ENCODE measurements at places on chromosomes 3 and 15.

DNA sequence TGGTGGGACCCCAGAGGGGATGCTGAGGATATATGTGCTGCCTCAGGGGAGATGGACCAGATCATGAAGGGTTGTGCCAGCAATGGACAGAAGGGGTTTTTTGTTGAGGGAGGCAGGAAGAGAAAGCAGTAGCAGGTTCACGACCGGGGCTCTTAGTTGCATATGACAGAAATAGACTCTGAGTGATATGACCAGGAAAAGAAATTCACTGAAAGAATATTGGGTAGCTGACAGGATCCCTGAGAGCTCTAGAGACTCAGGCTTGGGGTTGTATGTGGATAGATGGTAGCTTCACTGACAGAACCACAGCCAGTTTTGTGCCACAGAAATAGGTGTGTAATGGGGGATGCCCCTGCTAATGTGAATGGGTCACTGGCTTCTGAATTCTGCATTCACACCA is 241.6 kb downstream of the ZNF621 start:
- no peak for DNase-seq

GRCh38 chr15:38438031-38438986 is 15.6 kb upstream of the FAM98B start:
- no peak for DNase-seq

DNA sequence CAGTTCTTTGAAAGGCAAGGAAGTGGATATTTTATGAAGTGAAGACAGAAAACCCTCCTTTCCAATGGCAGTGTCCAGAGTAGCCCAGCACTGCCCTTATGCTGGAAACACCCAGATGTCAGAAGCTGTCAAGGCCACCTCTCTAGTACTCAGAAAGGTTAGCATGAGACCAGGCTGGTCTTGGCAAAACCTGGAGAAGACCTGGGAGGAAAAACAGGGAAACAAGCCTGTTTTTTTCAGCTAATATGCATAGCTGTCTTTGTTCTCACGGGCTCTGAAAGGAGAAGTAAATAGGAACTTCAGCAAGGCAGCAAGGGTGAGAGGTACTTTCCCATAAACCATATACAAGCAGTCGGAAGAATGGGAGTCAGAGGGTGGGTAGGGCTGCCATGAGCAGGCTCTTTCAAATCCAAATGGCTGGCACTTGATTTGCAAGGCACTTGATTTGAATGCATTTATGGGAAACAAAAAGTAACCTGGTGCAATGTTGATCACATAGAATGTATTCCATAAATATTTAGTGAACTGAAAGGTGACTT is 55.8 kb downstream of the HEG1 start:
- no peak for DNase-seq

DNA sequence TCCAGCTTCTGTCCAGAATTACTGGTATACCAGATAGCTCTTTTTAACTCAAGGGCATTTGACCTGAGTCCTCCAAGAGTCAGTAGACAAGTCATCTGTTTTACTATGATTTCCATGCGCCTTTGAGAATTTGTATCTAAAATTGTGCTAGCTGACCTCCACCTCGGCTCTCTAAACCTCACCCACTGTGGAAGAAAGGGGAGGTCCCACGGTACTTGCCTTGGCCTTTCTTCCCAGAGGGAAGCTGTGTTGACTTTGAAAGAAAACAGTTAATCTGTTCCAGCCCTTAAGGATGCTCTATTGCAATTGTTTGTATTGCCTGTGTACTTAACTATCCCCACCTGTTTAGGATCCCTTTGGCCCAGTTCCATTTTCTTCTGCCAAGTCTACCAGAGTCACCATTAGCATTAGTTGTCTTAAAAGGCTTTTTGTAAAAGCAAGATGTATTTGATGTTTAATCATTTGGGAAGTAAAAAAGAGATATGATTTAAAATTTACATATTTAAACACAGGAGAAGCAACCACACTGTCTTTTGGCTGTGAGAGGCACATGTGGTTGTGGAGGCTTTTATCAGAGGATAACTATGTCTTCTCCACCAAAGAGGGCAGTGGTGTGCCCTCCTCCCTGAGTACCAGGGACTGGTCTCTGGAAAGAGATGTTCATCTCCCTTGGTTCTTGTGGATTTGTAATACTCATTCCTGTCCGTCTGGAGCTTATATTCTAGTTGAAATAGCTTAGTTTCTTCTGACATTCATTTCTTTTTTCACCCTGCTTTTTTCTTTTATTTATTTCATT is 88.8 kb downstream of the CRTC3 start:
- DNase-seq: peak; percentile 61

DNA sequence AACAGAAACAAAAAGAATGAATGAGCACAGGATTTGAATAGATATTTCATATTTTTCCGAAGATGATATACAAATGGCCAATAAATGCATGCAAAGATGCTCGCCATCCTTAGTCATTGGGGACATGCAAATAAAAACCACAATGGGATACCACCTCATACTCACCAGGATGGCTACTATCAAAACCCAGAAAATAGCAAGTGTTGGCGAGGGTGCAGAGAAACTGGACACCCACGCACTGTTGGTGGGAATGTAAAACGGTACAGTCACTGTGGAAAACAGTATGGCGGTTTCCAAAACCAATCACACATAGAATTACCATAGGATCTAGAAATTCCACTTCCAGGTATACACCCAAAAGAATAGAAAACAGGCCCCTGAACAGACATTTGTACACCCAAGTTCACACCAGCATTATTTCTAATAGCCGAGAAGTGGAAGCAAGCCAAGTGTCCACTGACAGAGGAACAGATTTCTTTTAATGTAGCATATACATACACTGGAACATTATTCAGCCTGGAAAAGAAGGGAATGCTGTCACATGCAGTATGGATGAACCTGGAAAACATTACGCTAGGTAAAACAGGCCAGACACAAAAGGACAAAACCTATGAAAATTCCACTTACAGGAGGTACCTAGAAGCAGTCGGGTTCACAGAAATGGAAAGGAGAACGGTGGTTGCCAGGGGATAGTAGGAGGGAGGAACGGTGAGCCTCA is 3.6 kb downstream of the RNF168 start:
- DNase-seq: no peak

- no peak for DNase-seq
Measured at GRCh38 chr3:132242790-132243189, 74.4 kb upstream of the ACP3 start.

DNA sequence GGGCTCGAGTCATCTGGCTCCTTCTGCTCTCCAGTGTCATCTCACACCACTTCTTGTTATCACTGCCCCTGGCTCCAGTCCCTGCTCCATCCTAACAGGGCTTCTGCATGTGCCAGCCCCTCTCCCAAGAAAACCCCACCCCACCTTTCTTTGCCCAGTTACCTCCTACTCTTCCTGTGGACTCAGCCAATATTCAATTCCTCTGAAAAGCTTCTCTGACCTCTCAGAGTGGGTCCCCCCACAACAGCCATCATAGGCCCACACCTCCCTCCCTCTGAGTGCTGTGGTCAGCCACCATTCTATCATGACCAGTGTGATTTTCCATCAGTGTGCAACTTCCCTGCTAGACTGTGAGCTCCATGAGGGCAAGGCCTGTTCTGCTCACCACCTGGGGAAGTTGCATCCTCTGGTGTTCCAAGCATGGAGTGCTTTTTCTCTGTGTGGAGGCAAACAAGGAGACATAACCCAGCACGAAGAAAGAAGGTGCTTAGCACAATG is 71.6 kb downstream of the ADCY5 start:
- no peak for DNase-seq

- no peak for DNase-seq
Measured at GRCh38 chr3:9912294-9912935, 4.5 kb upstream of the IL17RC start.

- no peak for DNase-seq
Measured at GRCh38 chr15:31089368-31090047, 12.0 kb downstream of the TRPM1 start.

DNA sequence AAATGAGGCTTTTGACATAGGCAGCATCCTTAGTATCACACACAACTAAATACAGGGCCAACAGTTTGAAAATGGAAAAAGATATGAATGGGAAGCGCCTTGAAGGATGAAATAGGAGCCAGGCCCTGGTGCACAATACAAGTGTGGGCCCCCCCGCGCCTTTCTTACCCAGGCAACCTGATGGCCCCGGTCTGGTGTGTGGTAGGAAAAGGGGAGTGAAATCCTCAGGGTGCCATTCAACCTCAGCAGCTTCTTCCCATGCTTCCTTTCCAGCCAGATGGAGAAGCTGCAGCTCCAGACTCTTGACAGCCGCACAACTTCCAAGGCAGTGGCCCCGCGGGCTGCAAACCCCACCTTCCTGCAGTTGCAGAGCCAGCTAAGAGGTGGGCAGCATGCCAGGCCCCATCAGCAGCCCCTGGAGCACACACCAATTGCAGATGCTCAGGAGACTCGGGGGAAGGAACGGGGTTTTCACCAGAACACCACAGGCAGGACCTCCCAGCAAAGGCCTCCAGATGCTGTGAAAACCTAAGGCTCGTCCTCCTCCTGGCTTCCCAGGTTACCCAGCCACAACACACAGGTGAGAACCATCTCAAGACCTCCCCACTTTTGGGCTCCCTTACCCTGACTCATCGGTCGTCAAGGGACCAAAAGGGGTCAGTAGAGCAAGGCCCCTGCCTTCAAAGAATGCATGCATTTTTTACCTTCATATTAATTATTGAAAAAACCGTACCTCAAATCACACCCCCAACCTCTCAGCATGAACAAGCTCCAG is 101.6 kb downstream of the CPN2 start:
- peak; percentile 39 for DNase-seq

DNA sequence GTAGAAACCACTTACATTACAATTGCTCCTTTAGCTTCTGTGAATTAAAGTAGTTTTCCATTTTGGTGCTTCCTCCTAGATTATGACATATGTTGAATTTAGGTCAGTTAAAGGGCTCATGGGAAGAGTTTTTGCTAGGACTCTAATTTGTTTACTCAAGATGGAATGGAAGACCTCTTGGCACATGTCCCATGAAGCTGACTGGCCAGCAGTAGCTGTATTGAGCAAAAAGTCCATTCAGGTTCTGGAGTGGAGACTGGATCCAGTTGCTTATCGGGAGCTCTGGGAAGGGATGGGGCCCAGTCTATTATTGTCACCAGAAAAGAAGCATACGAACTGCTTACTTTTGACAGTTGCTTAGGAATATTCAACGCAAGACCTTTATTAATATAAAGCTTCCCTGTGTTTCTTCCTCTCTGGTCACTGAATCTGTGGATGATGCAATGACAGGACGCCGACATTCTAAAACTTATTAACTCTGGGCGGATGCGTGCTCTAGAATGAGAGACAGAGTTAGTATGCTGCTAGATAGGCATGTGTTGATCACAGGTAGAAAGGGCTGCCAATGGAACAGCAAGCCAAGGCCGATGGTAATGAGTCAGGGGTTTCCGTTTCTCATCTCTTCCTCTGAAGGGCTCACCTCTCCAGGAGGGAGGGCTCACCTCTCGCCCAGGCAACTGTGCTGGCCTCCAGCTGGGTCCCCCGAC is 155.8 kb downstream of the NR1D2 start:
- no peak for DNase-seq

DNA sequence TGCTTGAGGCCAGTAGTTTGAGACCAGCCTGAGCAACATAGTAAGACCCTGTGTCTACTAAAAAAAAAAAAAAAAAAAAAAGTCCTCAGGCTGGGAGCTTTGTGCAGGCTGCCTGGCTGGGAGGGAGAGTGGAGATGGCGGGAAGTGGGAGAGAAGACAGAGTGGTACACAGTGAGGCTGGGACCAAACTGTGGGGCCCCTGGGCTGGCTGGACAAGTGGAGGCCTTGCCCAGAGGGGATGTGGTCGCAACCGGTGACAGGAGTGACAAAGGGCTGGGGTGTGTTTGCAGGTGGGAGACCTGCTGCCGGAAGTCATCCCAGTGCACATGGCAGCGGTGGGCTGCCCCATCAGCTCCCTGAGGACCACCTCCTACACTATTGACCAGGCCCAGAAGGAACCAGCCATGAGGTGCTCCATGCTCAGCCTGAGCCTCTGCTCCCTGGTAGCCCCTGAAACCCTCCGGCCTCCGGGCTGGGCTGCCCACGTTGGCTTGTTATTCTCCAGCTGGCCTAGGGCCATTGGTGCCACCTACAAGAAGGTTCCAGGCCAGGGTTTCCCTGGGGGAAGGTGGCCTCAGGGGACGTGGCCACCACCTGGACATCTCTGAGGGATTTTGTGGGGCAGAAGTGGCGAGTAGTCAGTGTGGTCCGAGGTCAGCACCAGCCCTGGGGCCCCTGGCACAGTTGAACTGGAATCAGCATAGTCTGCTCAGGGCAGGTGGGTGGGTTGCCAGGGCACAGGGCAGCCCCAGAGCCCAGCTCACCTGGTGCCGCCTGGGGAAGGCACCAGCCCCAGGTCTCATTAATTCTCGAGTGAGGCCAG is 22.7 kb downstream of the ACAA1 start:
- DNase-seq: no peak

DNA sequence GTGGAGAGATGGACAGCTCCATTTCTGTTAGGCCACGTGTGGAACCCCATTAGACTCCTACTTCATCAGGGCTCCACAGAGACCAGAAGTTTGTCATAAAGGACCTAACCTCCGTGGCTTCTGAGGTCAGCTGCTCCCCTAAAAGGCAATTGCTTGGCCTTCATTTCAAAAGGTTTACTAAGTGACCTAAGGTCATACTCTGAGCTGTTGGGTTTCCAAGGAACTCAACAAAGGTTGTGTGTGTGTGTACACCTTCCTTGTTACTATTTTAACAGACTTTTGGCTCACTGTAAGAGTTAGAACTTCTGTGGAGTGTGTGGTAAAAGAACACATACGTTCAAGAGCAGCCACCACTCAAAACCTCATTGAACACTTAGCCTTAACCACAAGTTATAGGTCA is 73.9 kb downstream of the SEC22A start:
- no peak for DNase-seq

GRCh38 chr15:43132830-43133429 is 456 bp upstream of the TMEM62 start:
- DNase-seq: no peak

GRCh38 chr3:94402126-94402525 is 339.3 kb downstream of the NSUN3 start:
- no peak for DNase-seq

DNA sequence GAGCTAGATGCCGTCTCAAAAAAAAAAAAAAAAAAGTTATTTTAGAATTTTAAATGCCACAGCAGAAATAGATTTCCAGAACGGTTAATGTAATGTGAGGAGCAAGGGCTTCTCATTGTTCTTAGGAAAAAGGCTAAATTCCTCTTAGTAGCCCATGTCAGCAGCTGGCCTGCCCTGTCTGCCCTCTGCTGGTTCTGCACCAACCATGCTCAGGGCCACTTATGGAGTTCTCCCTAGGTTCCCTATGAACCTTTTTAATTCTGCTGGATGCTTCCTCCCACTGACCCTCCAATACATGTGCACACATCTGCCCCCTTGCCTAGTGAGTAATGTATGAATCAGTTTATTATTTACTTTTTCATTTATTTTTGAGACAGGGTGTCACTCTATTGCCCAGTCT is 32.2 kb upstream of the DPPA4 start:
- no peak for DNase-seq

Measured in NCI-H1092 (cell line).